ENCODE measurements at places on chromosomes 12 and 14.

DNA sequence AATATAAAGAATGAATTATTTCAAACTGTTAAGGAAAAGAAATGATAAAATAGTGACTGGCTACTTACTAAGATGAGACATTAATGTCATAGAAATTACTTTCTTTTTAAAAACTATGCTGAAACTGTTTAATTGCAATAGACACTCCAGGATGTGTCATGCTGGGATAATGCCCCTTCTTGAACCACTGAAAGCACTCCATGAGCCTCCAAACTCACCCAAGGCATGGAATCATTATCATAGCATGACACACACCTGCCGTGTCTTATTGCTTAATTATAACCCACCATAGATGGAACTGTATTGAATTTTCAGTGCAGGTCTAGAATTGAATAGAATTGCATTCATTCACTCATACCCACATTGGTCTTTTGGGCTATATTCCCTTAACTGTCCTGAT, 4.3 kb downstream of the MBIP start:
- DNase-seq, result no peak

GRCh38 chr14:94104731-94105130, 5.8 kb upstream of the IFI27 start:
- DNase-seq, result no peak

- DNase-seq, result no peak
These were observed 18.1 kb upstream of the WDR20 start for GRCh38 chr14:102121567-102121966.

DNA sequence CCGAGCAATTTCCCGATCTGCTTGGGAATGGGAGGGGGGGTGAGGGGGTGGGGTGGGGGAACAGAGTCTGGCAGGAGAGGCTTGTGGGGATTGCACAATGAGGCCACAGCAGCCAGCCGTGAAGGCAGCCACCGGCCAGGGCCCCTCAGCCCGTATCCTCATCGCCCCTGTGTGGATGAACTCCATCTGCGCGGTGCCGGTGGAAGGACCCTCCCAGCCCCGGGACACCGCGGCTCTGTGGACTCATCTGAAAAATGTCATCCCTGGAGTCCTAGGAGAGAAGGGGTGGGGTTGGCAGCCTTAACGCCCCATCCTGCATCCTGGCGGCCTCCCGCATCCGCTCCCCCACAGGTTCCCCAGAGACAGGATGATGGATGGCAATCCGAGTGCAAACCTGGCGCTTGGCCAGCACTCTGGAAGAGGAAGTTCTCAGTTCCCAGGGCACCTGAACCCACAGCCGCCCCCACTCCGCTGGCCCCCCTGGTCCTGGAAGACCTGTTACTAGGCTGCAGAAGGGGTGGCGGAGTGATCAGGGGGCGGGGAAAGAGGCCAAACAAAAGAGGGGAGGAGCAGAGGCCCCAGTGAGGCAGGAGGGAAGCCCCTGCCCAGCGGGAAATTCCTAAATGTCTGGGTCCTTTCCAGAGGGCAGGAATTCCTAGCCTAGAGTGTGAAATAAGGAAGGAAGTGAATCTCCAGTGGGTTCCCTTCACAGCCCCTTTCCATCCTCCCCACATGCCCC, 1.2 kb upstream of the TNFAIP2 start:
- DNase-seq, result no peak

DNA sequence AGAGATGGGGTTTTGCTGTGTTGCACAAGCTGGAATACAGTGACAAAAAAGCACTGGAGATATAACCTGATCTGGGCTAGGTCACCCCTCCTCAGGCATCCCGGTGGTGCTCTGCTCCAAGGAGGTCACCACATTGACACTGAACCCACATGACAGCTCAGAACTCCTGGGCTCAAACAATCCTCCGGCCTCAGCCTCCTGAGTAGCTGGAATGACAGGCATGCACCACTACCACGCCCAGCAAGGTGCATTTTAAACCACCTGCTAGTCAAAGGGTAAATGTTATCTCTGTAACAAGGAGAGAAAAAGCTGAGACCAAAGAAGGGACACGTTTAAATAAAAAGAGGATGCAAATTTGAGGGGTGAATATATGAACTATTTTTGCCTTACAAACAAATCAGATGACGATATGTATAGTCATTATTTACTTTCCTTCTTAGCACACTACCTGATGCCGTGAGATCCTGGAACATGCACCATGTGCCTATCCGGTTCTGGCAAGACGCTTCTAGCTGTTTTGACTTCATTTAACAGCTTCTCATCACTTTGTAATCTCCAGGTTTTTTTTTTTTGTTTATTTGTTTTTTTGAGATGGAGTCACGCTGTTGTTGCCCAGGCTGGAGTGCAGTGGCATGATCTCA, 135.1 kb downstream of the PPM1H start:
- no peak for DNase-seq

- DNase-seq, result no peak
These were observed 188.2 kb upstream of the DYRK2 start for GRCh38 chr12:67460388-67460787.

GRCh38 chr12:120439646-120440247, 1.8 kb downstream of the COX6A1 start:
- peak; percentile 43 for DNase-seq

GRCh38 chr12:110546339-110546738, 36.8 kb downstream of the PPTC7 start:
- no peak for DNase-seq

DNA sequence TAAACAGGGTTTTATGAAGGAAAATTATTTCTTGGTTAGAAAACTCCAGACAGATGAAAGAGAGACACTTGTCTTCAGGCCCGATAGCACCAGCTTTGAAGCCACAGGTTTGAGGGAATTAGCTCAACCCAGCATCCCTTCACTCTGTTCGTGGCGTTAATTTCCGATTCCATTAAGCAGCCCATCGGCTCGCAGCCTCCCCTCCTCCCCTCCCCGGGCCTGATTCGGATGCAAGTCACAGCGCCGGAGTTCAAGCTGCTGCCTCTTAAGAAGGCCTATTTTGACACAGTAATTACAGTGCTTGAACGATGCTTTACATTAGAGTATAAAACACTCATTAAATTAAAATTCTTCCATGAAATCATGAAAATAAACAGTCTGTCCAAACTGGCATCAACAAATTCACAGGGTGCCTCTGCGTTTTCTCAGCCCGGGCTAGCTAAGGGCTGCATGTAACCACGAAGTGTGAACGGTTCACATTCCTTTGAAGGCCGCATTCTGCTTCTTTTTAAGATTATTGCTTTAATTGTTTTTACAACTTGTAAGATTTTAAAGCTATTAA, 145.8 kb downstream of the DICER1 start:
- DNase-seq, result no peak

- no peak for DNase-seq
These were observed 10.5 kb downstream of the COCH start for GRCh38 chr14:30884901-30885300.

GRCh38 chr12:76282744-76283143, 65.5 kb downstream of the BBS10 start:
- no peak for DNase-seq

GRCh38 chr12:75863533-75863932, 168.0 kb downstream of the PHLDA1 start:
- no peak for DNase-seq

- no peak for DNase-seq
These were observed 48.6 kb upstream of the RHOJ start for GRCh38 chr14:63155511-63156185.

DNA sequence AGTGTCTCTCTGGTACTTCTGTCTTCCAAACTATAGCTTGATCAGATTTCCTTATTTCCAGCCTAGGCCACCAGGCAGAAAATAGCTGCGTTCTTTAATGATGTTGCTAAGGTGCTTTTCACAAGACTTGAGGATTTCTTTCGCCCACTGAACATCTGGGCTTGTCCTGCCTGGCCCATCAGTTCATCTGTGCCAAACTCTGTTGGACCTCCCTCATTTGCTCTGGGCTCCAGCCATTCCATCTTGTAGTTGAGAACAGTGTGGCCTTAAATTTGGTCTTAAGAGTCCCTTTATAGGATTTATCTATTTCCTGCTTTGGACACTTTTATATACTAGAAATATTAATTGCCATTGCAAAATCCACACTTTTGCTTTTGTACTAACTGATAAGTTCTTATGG, 109.6 kb downstream of the TTLL5 start:
- no peak for DNase-seq

- DNase-seq, result no peak
These were observed 139.2 kb downstream of the RASSF9 start for GRCh38 chr12:85697003-85697402.

DNA sequence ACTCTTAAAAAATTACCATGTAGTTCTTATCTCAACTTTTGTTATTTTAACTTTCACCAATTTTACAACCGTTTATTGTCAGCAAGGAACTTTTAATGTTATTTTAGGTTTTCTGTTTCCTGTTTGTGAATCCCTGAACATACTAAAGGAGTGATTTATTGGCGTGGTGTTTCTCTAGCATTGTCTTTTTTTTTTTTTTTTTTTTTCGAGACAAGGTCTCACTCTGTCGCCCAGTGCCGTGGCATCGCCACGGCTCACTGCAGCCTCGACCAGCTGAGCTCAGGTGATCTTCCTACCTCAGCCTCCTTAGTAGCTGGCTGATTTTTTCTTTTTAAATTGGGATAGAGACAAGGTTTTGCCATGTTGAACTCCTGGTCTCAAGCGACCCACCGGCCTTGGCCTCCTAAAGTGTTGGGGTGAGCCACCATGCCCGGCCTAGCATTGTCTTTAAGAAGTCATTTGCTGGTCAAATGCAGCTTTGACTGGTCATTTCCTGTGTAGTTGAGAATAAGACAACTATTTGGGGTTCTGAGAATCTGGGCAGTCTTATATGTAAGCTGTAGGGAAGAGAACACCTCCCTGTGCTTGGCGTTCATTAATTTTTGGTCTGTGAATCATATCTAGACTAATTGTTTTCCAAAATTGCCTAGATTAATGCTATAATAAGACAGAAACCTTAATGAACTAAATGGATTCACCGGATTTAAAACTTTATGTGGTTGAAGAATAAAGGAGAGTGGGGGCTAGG, 2.1 kb downstream of the WASHC4 start:
- no peak for DNase-seq

DNA sequence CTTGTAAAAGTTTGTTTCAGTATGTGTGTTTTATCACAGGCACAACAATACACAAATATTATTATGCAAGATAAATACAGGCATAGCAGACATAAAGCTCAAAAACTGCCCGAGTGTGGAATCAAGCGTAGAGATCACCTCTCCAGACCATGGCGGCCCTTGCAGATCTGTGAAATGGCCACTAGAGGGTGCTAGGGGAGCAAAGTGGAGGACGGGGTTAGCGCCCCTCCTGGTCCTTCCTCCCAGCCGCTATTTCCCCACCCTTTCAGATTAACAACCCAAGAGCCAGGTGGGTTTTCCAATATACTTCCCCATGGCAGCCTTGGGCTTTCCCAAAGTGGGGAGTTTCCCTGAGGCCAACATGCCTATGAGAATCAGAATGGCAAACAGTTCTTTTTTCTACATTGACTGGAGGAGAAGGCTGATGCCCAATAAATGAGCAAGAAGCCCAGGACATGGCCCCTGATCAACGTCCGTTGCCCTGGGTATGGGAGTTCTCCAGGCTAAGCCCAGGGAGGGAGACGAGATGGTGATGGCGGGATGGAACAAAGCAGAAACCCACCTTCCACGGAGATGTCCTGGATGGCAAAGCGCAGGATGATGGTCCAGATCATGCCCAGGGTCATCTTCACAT, 67.4 kb downstream of the ACTN1 start:
- DNase-seq, result peak; percentile 48

GRCh38 chr14:106141242-106142220, 615.1 kb downstream of the TMEM121 start:
- no peak for DNase-seq

DNA sequence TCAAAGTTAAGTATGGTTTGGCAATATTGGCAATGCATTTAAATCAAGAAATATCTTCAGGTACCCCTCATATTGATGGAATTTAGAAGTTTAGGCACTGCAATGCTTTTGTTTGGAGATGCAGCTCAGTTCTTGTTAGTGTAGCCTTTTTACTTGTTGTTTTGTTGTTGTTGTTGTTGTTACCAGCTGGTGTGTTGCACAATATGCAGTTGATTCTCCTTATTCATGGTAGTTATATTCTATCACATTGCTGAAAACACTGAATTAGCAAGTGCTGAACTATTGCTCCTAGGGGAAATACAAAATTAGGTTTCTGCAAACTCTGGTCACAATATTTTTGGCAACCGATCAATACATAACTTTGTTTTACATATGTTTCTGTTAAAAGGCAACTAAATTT, 34.8 kb downstream of the CCER1 start:
- no peak for DNase-seq

Measured in stimulated activated CD8-positive, alpha-beta memory T cell treated with anti-CD3 and anti-CD28 coated beads, Interleukin-4, amount 100 ng/mL, for 4 hours (primary cell).